ENCODE measurements at places on chromosomes 1 and 21.

DNA sequence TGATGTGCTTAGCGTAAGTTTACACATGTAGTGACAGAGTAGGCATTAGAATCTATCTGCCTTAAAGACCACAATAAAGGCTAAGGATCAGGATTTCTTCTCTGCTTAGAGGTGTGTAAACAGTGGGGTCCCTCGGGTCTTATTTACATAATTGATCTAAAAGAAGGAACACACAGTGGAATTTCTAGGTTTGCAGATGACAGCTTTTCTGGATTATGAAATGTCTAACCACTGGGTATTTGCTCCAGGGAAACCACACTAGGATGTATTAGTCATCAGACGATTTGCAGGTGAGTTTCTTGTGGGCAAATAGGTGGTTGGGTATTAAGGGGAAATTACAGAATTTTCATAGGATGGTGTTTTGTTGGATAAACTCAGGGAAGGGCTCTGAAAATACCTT is 5.8 kb downstream of the LRRC8D start:
- DNase-seq = no peak

DNA sequence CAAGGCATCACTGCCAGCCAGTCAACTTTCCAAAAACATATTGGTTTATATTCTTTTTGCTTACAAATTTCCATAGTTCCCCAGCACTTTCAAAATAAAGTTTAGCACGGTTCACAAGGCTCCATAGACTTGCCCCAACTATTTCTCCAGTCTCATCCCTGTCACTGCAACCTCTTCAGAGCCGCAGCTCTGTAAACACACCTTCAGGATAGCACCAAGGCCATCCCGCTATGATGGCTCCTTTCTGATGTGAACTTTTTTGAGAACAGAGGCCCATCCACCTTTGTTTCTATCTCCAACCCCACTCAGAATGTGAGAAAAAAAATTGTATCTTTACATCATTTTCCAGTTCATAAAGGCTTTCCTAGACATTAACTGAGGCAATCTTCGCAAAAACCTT is 26.3 kb downstream of the PGM1 start:
- DNase-seq = no peak

DNA sequence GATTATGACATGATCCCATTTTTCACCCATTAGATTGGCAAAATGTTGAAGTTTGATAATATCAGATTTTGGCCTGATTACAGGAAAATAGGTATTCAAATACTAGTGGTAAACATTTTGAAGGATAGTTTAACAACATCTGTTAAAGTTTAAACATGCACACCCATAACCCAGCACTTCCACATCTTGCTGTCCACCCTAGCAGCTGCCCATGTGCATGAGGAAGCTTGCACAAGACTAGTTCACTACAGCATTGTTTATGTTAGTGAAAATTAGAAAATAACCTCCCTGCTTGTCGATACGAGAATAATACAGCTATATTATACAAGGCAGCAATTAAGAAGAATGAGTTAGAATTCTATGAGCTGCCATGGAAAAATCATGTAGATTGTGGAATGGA is 127.6 kb downstream of the C1orf21 start:
- DNase-seq = no peak

- DNase-seq = no peak
Observed at GRCh38 chr1:92943502-92943847, 17.8 kb downstream of the DIPK1A start.

DNA sequence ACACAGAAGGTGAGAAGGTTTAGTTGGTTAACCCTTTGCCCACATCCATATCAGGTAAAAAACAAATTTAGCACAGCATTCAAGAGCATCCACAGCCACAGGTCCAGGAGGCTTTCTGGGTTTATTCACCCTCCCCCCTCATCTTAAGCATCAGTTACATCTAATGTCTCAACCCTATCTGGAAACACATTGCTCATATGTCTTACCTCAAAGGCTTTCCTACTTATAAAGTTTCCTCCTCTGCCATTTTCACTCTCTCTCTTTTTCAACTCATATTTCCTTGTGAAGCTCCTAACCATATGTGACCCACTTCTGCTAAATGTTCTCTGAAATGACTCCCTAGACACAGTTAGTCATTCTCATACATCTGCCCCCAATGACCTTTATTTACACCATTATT is 47.9 kb upstream of the RUNX1 start:
- no peak for DNase-seq

Data from PC-9 (cell line).